ENCODE measurements at places on chromosomes 7 and 10.
A peak's percentile ranks its signal among the peaks of the same experiment; 100 is the strongest.

DNA sequence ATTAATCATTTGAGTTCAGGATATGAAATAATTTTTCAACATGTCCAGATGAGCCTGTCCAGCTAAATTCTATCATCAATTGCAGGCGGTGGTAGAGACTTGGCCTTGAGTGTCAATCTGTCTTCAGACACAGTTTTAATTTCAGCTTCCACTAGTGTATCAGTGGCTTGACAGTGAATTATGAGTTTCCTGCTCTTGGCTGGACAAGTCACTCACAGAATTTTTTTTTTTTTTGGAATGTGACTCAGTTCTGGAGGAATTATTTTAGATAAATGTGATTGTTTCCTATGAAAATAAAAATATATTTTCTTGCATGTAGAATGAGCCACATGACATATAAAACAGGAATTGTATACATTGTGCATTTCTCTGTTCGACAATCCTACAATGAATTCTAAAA lies 319.9 kb upstream of the AKR1E2 start:
- no peak for DNase-seq

DNA sequence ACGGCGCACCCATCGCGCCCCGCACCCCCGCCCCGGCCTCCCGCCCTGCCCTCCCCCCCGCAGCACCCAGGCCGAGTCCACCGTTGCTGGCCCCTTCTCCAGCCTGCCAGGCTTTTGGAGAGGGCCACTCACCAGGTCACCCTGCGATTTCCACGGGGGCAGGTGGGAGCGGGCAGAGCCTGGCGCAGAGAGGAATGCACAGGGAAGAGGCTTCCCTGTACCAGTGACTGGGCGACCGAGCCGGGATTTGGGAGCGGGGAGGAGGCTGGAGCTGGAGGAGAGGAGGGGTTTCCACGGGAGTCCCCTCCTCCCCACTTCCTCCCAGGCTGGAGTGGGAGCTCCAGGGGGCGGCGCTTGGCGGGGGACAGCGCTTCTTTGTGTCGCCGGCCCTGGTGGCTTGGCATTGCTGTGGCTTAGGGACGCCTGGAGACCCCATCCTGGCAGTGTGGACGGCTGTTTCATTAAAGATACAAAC lies 19.3 kb downstream of the TCAF1 start:
- peak; percentile 87 for DNase-seq

DNA sequence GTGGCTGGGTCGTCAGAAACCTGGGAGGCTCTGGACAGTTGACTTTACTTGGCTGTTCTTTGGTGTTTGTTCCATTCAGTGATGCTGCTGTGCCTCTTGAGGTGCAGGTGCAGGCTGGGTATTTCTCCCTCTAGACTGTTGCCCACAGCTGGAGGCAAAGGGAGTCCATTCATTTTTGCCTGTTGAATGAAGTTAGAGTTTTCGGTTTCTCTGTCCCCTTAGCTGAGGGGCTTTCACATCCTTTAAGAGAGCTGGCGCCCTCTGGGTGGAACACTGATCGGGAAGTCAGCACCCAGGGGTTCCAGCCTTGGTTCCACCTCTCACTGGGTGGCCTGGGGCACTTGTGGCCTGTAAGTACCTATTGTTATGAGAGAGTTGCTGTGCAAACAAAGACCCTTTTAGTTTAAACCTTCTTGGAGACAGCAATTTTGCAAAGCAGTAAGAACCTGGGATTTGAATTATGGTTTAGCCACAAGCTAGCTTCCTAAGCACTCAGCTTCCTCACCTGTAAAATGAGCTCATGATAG lies 67.2 kb downstream of the GRK5 start:
- peak; percentile 28 for DNase-seq

GRCh38 chr7:108286290-108286904 lies 156.2 kb upstream of the LAMB4 start:
- no peak for DNase-seq

DNA sequence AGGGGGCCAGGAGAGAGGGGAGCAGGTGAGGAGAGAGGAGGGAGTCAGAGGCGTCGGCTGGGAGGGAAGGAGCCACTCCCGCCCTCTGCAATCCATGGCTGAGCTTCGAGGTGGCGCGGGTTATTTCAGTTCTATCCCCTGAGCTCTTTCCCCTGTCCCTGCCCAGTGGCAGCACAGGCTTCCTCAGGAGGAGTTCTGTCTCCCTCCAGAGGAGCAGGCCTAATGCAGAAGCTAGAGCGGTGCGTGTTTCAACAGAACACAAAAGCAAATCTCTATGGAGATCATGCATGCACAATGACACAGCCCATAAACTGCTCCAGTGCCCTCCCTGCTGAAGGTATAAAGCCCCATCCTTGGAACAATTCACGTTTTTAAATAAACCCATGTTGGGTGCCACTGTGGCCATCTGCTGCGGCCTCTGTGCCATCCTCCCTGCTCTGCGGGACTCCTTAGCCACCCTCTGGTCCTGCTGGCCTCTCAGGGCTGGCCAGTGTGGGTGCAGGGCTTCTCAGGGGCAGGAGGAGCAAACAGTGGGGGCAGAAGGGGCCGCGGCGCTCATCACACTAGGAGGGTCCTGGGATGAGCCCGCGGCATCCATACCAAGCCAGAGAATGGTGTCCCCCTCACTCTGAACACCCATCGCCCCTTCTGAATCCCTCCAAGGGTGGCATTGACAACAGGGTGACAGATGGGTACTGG lies 192.6 kb upstream of the LYZL2 start:
- no peak for DNase-seq

- DNase-seq: no peak
These were observed 173.8 kb downstream of the PARD3 start for GRCh38 chr10:34641147-34641912.

DNA sequence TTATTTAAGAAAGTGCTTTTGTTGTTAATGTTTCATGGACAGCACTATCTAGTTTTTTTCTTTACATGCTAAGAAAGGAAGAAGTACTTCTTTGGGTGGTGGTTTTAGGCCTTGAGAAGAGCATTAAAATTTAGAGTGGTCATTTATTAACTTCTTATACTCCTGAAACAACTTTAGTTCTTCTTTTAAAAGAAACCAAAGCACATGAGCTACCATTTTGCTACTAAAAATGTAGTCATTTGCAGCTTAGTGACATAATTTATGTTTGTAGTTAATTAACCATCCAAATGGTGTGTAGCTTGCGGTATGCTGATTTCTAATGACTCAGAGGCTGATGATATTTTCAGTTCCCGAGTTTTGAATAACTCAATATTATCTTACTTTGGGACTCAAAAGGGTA lies 207.5 kb downstream of the BBS9 start:
- no peak for DNase-seq

DNA sequence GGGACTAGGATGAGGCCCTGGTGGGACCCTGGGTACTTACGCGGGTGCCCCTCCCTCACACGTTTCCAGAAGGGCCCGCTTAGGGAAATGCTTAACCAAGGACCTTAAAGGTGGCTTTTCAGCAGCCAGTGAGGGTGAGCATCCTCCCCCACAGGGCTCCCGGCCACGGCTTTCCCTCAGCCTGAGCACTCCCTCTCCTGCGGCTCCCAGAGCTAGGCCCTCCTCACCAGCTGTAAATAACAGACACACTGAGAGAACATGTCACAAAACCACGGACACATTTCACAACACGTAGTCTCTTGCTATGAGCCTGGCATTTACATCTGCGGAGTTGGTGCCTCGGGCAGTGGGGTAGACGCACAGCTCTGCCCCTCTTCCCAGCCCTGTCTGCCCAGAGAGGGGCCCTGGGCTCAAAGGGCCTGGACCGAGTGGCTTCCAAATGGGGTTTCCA lies 25.2 kb downstream of the GRID1 start:
- DNase-seq: peak; percentile 61

GRCh38 chr10:114685456-114685855 lies 27.4 kb upstream of the ABLIM1 start:
- no peak for DNase-seq

DNA sequence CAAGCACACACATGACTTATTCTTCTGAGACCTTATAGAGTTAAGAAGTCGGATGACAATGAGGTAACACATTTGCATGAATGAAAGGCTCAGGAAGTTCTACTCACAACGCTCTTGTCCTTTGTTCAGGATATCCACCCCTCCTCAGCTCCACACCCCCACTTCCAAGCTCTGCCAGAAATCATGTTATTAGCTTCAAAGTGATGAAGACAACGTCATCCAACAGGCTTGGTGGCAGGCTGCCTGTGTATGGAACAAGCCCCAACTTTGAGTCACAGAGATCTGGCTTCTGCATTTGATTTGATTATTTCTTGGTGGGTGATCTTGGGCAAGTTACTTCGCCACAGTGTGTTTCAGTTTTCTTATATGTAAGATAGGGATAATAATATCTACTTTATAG lies 12.4 kb upstream of the BMPER start:
- DNase-seq: peak; percentile 81

DNA sequence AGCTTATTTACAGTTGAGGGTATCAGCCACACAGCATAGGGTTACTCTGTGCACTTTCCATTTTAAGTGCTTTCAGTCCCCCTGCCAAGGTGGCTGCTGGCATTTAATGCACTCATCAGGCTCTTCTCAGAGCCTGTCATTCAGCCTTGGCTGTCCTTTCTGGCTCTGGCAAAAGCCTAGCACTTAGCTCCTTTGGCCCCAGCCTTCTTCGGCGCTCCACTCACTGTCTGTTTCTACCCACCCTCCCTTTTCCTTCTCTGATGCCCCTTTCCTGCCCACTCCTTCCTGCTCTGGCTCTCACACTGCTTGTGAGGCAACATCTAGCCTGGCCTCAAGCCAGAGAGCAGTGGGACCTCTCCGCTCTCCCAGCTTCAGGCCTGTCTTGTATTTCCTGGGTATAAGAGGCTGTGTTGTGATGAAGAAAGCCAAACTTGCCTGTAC lies 60.2 kb downstream of the WIPF3 start:
- DNase-seq: peak; percentile 88

DNA sequence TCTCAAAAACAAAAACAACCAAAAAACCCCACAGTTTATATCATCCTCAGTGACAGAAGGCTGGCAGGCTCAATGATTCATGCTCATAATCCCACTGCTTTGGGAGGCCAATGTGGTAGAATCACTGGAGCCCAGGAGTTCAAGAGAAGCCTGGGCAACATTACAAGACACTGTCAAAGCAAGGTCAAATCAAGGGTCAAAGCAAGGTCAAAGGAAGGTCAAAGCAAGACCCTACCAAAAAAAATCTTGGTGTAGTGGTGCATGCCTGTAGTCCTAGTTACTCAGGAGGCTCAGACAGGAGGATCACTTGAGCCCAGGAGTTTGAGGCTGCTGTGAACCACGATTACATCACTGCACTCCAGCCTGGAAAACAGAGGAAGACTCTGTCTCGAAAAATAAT lies 14.2 kb upstream of the NPC1L1 start:
- peak; percentile 7 for DNase-seq

- DNase-seq: no peak
These were observed 25.9 kb downstream of the PFKFB3 start for GRCh38 chr10:6228647-6229046.

DNA sequence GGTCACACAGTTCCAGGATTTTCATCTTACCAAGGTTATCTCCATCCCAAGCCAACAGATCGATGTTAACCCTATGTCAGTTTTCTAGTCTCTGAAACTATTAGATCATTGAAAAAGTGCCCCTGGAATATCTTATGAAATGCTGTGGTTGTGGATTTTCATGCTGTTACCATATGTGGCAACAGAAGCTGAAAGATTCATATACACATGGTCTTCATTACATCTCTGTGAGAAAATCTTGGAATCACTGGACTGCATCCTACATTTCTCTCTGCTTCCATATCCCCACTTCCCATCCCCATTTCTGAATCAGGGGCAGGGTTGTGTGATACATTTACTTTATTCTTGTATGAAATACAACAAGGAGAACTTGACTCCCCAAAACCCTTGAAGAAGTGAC lies 146.1 kb downstream of the SLC16A9 start:
- no peak for DNase-seq

GRCh38 chr7:158587162-158588084 lies at the start of gene PTPRN2:
TSS of gene PTPRN2 (minus strand) at chr7:158587823.
- DNase-seq: peak; percentile 86

DNA sequence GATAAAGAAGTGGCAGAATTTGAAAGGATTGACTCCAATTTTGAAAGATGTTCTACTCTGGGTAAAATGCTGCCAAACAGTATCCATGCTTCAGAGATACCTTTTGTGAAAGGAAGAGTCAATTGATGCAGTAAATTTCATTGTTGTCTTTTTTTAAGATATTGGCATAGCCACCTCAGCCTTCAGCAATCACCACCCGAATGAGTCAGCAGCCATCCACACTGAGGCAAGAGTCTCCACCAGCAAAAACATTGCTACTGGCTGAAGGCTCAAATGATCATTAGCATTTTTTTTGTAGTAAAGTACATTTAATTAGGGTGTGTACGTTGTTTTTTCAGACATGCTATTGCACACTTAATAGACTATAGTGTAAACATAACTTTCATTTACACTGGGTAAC lies 31.7 kb upstream of the CYP26C1 start:
- DNase-seq: no peak

- DNase-seq: no peak
These were observed at the start of gene SLC18A3 for GRCh38 chr10:49610114-49610457. TSS of gene SLC18A3 (plus strand) at chr10:49610310. CDS start at chr10:49610741, 431 bp downstream.

GRCh38 chr10:30917067-30917466 lies 114.6 kb downstream of the ZNF438 start:
- no peak for DNase-seq

DNA sequence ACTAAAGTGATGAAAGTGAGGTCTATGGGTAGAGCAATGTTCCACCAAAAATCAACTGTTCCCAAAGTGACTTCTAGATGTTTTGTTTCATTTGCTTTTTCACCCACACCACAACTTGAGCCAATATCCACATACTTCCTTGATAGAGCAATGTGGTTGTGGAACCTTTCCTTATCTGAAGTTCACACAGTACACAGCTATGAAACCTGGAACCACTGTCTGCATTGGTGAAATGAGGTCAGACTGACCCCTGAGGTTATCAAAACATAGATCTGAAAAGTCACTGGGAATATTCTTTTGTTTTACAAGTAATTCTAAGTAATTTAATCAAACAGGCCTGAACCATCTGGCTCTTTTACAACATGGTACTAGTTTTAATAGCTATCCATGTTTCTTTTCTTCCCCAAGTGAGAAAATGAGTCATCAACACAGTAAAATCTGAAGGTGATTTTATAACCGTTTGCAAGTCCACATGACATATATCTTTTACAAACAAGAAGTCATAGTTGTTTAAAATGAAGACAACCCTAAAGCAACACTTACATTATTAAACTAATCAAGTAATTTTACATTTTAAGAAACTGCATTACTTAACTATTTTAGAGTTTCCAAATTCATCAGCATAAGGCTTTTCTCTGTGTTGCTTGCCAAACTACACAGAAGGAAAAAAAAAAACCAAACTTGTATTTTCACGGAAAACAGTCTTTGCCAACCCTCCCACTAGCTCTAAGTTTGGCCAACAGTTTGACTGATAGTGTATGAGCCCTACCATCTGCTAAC lies 80.3 kb downstream of the LRRC17 start:
- DNase-seq: no peak

DNA sequence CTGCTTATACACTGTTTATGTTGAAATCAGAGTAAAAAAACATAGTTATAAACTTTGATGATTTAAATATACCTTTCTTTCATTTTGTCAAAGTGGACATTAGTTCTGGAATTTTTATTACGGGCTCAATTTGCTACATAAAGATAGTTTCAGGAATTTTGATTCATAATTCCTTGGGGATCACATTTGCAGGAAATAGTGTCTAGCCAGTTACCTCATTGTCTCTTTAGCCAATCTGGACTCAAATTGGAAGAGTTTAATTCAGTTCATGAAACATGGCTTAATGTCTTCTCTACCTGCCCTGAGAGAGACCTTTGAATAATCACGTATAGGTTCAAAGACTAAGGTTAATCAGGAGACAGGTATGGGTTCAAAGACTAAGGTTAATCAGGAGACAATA lies 262.6 kb downstream of the HGF start:
- no peak for DNase-seq

All from posterior vena cava (tissue), 2 donors.